ENCODE measurements at places on chromosomes 6 and 20.

DNA sequence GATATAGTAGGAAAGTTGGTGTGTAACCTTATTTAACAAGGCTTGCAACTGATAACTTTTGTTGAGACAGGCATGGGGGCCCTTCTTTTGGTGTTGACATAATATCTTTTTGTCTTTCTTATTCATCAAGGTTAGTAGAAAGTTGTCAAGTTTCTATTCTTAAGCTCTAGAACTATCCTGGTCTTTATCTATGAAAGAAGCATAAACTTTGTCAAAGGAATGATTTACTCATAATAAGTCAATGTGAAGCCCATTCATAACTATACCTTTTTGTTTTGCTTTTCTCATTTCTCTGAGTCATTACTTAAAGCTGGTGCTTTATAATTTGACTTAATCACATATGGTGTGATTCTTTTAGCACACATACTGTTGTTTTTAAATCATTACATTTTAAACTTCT is 312.4 kb downstream of the UTRN start:
- DNase-seq, result no peak

DNA sequence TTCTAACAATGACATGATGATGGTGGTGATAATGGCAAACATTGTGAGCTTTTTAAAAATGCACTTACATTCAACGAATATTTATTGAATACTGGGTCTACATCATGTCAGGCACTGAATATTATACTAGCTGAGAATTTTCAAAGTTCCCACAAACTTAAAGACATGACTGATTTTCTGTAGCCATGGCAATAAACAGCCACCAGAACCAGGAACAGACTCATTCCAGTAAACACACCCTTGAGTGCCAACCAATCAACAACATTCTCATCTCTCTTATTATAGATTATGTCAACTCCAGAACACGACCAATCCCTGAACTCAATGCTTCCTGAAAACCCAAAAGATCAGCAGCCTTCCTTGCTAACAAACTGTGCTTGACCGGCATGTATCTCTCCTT is 212.4 kb upstream of the RUNX2 start:
- peak; percentile 10 for DNase-seq

DNA sequence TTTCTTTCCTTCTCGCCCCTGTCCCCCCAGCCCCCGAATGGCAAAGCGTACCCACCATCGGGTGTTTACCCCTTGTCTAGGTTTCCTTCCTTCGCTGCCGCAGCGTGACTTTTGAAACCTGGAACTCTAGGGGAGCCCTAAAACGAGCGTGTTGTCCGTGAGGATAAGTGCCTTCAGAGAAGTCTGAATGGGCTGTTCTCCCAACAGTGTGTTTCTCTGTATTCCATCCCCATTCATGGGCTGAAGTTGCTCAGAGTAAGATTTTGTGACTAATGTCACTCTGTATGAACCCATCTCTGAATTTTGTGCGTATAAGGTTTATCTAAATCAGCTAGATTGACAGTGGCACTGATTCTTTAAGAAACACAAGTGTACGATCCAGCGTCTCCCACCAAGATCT is 949 bp downstream of the MACROD2 start:
- no peak for DNase-seq

DNA sequence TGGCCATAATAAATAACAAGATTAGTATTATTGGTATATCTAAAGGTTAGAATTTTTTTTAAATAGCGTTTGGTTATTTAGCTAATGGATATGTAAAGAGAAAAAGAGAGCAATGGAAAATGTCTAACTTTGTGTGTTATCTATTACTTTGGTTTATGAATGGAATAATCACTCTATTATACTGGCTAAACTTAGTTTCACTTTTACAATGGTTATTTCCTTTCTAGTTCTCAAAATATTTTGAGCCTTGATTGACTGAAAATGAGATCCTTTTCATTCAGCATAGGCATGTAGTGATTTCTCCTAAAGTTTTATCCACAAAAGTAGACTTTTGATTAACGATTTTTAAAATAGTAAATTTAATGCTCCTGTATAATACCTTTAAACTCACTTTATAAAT is 51.6 kb upstream of the MLIP start:
- no peak for DNase-seq

- no peak for DNase-seq
Measured at GRCh38 chr6:155660251-155660977, 204.8 kb upstream of the NOX3 start.

DNA sequence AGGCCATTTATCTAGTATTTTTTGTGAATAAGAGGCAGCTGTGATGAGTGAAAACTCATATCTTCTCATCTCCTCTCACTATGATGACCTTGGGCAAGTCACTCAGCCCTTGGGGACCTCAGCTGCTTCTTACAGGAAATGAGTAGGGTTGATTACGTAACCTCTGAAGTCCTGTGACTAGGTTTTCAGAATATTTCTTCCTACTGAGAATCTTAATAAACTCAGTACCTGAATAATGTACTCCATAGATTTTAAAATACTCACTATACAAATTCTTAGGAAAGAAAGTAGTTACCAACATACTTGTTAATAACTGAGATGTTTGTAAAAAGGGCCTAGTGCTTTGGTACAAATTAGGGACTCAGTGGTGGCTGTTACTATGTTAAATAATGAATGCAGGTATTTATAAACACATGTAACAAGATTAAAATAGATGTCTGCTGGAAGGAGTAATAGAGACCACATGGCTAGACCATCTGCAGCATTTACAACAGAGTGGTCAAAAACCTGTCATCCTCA is 60.9 kb downstream of the RPRD1B start:
- peak; percentile 62 for DNase-seq
